ENCODE measurements at places on chromosomes 13 and 19.
A peak's percentile ranks its signal among the peaks of the same experiment; 100 is the strongest.

- DNase-seq: peak; percentile 45
Measured at GRCh38 chr19:14333101-14333871, 48.0 kb upstream of the ADGRE5 start.

- DNase-seq: no peak
Measured at GRCh38 chr13:32829269-32829668, 187.0 kb upstream of the KL start.

DNA sequence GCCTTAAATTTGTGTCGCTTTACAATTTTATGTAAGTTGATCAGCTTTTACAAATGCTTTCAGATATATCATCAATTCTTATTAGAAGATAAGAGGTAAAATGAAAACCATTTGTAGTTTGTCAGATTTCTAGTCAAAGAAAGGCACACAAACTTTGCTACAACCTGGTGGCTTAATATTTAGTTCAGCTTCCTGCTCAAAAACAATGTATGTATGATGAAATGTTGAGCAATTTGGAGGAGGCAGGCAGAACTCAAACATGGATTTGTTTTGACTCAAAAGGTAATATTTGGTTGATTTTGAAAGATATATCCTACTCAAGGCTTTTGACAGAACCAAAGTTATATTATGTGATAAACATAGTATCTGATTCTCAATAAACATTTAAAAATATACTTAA lies 24.2 kb downstream of the NEK5 start:
- no peak for DNase-seq

GRCh38 chr19:38674388-38675171 lies 27.1 kb downstream of the ACTN4 start:
- DNase-seq: no peak

DNA sequence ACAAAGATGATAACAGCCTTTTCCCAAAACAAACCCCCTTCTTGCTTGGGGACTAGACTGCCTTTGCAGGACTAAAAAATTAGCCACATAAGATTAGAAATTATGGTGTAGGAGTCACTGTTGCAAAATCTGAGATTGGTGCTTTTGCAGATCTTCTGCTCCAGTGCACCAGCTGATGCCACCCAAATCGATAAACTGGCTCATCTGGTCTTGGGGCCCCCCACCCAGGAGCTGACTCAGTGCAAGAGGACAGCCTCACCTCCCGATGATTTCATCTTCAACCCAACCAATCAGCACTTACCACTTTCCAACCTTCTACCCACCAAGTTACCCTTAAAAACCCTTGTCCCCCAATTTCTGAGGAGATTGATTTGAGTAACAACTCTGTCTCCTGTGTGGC lies 47.1 kb upstream of the PEPD start:
- DNase-seq: no peak

DNA sequence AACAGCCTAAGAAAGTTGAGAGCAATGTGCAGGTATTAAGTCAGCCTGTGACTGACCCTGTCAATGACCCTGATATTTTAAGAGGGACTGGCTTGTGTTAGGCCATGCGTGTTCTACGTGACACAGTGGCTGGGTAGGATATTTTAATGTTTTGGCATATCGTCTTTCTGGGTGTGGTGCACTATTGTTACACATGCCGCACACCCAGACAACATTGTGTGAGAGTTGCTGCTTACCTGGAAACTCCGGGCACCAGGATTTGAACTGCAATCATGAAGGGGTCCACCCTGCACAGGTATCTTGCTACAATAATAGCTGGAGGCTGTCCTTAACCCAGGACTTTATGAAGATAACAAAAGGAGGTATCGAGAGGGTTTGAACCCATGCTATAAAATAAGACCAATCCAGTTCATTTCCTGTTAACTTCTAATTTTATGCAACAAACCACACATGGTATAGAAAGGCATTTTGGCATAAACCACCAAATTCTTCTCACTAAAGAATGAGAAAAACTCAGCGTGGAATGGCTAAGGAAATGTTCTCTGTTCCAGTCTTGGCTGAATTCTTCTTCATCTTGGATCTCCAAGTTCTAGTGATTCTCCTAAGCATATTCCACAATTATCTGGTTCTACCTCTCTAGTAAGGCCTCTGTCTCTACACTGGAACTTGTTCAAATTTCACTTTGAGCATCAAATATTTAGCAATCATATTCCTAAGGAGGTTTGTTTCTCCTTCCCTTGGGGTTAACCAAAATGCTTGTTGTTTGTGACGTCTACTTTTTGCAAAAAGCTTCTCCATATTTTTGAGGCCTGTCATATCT lies 38.7 kb upstream of the POMP start:
- no peak for DNase-seq

GRCh38 chr19:920051-920864 lies 3.1 kb downstream of the KISS1R start:
- peak; percentile 58 for DNase-seq

DNA sequence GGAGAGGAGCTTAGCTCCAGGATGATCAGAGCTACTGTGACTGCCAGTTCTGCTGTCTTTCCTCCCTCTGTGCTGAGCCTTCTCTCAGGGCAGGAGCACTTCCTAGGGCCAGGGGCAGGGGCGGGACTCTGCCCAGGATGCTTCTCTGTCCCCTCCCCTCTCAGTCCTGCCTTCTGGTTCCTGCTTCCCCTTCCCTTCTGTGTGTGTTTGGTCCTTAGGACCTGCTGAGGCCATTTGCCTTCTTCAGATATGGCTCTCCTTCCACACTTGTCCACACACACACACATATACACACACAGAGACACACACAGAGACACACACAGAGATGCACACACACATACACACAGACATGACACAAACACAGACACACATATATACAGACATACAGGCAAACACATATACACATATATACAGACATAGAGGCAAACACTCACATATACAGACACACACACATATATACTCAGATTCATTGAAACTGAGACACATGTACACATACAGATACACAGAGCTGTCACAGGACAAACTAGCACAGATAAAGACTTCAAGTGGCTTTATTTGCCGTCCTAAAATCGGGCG lies 22.0 kb upstream of the CD177 start:
- DNase-seq: no peak

GRCh38 chr19:1854039-1854541 lies 5.8 kb upstream of the REXO1 start:
- no peak for DNase-seq

DNA sequence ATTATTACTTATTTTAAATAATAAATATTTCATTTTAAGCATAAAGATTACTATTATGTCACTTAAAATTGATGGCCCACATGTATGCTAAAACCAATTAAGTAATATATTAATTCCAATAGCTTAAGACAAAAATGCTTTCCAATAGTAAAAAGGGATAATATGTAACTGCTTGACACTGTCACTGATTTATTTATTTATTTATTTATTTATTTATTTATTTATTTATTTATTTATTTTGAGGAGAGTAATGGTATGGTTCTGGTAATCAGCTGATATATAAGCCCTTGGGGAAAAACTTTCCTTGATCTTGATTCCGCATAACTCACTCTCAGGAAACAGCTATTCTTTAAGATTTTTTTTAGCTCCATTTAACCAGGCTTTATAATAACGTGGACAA lies 903.0 kb upstream of the ATXN8OS start:
- DNase-seq: no peak

GRCh38 chr19:38333245-38333644 lies 2.4 kb upstream of the CATSPERG start:
- DNase-seq: no peak

DNA sequence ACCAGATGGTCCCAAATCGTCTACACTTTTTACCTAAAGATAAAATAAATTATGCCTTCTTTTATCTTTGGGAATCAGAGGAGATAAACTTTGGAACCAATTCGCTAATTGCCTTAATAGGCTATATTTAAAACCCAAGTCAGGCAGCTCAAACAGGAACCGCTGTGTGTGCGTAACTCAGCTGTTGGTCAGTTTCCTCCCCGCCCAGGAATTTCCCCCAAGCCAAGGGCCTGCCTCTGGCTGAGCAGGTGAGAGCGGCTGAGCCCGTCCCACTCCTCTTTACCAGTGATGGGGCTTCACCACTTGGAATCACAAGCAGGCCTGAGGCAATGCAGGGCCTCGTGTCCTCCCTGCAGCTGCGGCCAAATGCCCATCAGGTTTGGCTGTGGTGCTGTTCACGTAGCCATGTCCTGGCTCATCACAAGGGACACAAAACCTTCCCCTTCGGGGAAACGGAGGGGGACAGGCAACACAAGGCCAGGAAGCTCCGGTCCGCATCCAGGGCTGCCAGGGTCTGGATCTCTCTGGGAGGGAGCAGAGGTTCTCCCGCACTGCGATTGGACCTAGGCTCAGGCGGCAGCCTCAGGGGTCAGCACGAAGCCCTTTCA lies 503 bp upstream of the SLC7A9 start:
- no peak for DNase-seq

- DNase-seq: no peak
Measured at GRCh38 chr13:23949200-23949599, 51.9 kb upstream of the C1QTNF9B start.
